ENCODE measurements at places on chromosomes 7 and 10.
A peak's percentile ranks its signal among the peaks of the same experiment; 100 is the strongest.

DNA sequence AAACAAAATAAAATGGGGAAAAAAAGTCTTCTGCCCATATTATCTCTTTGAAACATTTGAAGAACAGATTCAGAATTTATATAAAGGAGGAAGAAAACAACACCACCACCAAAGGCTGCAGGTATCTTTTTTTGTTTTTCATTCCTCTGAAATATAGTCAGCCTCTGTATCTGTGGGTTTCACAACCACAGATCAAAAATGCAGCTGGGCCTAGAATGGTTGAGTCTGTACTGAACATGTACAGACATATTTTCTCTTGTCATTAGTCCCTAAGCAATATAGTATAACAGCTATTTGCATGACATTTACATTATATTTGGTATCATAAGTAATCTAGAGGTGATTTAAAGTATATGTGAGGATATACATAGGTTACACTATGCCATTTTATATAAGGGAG is 559.7 kb upstream of the LRRN3 start:
- DNase-seq = no peak

GRCh38 chr7:44754802-44755697 is 6.4 kb downstream of the ZMIZ2 start:
- DNase-seq = no peak

GRCh38 chr10:85967594-85967993 is 399.0 kb downstream of the GRID1 start:
- no peak for DNase-seq

DNA sequence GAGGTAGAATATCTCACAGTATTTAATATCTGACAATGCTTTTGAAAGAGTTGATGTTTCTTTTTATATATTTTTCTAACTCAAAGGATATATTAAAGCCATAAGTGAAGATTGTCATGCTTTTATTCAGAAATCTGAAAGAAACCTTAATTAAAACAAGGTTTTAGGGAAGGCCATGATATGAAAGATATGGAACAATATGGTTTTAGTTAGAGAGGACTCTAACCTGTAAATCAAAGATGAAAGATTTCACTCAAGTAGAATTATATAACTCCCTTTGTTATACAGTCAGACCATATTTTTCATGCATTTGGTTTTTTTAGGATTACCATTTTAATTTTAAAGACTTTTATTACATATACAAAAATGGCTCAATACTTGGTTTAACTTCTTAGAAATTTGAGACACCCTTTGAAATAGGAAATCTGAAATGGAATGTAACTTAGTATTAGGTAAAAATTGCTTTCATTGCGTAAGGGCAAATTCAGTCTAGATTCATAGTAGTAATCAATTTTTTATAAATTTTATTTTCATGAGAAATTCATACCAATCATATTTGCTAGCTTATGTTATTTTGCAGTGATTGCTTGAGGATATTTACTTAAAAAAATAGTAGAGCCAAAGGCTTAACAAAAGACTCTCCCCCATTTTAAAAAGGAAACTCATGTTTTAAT is 119.8 kb downstream of the TWIST1 start:
- DNase-seq = no peak

- DNase-seq = no peak
These were observed 4.3 kb downstream of the TMEM273 start for GRCh38 chr10:49183596-49184542.

- no peak for DNase-seq
These were observed 102.4 kb downstream of the HIPK2 start for GRCh38 chr7:139675127-139676125.

DNA sequence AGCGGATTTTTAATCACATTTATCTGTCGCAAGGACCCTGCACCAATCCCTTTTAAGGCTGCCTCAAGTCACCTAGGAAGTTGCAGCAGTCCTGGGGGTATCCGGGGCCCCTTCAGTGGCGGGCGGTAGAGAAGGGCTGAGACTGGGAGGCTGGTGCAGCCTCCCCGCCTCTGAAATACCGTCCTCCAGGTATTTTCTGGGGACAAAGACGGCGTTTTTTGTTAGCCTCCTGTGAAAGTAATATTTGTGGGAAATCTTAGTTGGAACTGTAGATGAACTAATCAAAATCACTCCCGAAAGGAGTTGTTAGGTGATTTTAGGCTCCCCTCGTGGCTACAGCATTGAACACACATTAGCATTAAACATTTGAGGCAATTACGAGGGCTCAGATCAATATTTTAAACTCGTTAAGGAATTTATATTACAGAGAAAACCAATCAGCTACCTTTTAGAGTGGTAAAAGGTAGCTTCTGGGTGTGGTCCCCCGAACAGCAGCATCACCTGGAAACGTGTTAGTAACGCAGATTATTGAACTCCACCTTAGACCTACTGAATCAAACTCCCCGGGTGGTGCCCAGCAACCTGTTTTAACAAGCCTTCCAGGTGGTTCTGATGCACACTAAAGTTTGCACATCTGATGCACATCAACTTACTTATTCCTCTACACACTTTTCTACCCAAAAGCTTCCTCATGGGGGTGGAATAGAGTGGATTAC is 530 bp upstream of the ANXA7 start:
- no peak for DNase-seq

GRCh38 chr10:58157076-58157766 is 110.5 kb downstream of the IPMK start:
- no peak for DNase-seq

DNA sequence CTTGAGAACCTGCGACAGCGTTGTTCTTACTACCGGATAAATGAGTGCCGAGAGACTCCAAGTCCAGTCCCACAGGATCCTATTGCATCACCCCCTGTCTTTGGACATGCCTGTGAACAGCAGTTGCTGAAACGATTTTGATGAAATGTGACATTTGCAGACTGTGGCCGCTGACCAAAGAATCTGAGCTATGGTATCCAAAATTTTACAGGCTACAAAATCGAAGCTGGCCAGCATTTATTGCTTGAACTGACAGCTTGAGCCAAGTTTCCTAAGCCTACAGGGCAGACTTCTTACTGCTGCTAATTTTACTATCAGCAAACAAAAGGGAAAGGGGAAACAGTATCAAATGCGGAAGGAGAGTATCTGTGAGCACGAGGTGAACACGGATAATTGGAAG is 12.1 kb upstream of the NPVF start:
- DNase-seq = peak; percentile 50

GRCh38 chr7:132162556-132163144 is 413.6 kb downstream of the PLXNA4 start:
- DNase-seq = no peak

DNA sequence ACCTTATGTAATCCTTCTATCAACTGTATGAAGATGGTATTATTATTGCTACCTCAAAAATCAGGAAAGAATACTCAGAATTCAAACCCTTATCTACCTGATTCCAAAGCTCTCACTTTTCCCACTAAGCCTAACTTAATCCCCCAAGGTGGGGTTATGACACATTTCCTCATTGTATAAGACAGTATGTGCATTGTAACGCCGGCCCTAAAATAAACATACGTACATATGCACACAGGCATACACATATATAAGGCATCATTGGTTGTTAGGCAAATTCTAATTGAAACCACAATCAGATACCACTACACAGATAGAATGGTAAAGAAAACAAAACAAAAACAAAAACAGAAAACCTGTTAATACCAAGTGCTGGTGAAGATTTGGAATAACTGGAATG is 556.5 kb downstream of the INHBA start:
- no peak for DNase-seq

DNA sequence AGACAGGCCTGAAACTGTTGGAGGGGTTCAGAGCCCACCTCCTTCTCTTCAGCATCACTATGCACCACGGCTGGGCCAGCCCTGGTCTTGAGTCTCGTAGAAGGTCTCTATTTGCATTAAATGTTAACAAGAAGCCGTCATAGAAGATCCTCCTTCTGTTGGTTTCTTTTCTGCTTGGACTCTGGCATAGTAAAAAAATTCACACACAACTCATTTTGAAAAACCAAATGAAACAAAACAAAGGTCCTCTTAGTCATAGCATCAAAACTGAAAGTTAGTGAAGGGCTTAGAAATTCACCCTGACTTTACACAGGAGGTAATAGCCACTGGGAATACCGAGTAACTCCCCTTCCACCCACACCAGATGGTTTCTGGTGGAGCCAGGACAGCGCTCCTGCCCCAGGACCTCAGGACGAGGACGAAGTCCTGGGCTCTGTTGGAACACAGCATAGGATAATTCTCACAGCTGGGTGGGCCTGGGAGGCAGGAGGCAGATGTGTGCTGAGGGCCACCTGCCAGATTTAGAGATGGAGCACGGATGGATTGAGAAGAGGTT is 248.4 kb upstream of the KLF6 start:
- DNase-seq = no peak

DNA sequence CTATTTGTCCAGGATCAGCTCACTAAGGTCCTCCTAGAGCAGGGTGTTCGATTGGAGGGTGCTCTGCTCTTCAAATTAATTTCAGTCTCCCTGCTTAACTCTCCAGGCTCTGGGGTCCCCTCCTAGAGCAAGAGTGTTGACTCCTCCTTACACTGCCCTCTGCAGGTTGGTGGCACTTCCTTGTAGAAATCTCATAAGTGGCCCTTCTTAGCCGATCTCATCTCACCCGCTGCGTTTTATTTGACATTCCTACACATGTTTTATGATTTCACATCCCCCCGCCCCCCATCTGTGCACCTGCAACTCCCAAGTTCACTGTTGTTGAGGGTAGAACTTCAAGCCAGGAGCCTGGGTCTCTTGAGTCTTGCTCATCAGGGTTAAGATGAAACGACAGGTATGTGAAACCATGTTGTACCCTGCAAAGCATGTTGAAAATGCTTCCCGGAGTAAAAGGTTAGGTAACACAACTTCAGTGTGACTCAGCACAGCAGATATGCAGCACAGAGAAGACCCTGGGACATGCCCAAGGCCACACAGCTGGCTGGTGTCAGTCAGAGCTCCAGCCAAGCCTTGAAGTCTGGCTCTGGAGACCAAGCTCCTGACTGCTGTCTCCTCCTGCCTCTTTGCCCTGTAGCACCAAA is 171.2 kb downstream of the PRKAG2 start:
- peak; percentile 44 for DNase-seq

GRCh38 chr7:35758421-35758820 is 42.4 kb upstream of the SEPTIN7 start:
- DNase-seq = no peak

DNA sequence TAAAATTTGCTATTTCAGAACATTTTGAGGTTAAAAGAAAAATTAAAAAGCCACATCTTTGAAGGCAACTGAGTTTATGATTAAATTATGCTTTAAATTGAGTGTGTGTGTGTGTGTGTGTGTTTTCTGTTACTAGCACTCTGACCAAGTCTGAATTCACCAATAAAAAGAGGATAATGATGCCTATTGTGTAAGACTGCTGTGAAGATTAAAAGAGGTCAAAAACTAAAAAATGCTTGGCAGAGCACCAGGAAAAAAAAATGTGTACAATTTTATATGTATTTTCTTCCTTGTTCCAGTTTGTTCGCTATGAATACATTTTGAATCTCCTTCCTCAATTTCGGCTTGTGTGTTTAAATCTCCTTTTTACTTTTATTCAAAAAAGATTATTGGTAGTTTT is 316.6 kb upstream of the MAGI2 start:
- no peak for DNase-seq

- DNase-seq = no peak
These were observed 402 bp downstream of the MAFK start for GRCh38 chr7:1530946-1531262.

DNA sequence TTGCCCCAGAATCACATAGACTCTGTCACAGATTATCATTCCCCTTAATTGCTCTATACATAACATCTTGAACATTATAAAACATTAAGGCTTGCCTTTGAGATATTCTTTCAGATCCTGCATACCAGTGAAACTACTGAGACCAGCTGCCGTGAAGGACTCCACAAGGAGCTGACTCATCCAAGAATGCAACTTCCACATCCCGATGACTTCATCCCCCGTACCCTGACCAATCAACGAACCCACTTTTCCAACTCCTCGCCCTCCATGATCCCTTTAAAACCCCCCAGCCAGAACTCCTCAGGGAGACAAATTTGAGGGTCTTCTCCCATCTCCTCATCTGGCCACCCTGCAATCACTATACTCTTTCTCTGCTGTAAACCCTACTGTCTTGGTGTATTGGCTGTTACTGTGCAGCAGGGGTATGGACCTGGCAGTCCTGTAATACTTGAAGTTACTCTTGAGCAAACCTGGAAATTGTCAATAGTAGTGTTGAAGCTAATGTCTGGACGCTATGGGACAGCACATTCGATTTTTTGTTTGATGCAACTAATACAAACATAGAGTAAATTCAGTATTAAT is 49.8 kb downstream of the HTR5A start:
- DNase-seq = no peak

DNA sequence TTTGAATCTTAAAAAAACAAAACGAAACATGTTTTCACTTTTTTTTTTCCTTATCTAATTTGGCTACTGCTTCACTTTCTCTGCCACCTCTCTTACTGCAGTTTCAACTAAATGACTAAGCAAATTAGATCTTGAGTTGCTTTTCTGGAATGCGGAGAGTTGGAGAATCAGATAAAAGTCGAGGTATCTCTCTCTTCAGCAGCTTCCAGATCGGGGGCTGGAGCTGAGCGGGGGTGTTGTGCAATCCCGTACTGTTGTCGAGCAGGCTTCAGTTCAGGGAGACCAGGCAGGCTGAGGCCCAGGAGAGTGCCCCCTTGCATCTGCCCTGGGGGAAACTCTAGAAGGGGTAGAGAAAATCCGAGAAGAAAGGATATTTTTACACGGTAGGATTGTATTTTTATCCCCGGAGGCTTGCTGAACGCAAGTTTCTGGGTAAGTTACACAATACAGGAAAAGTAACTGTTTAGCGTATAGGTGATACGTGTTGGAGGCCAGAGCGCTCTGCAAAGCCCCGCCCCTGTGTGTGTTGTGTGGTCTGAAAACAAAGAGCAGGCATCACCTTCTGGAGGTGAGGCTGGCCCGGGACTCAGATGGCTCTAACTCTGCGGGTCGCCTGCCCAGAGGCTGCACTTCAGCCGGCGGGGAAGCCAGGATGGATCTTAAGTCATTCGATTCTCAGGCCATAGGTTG is 116.6 kb downstream of the KLF6 start:
- DNase-seq = peak; percentile 48

- DNase-seq = no peak
These were observed 624.5 kb downstream of the LRMDA start for GRCh38 chr10:76055963-76056362.

- DNase-seq = no peak
These were observed 67.5 kb downstream of the ATXN7L1 start for GRCh38 chr7:105808703-105809590.

GRCh38 chr10:12603766-12604470 is 254.6 kb downstream of the CAMK1D start:
- no peak for DNase-seq

DNA sequence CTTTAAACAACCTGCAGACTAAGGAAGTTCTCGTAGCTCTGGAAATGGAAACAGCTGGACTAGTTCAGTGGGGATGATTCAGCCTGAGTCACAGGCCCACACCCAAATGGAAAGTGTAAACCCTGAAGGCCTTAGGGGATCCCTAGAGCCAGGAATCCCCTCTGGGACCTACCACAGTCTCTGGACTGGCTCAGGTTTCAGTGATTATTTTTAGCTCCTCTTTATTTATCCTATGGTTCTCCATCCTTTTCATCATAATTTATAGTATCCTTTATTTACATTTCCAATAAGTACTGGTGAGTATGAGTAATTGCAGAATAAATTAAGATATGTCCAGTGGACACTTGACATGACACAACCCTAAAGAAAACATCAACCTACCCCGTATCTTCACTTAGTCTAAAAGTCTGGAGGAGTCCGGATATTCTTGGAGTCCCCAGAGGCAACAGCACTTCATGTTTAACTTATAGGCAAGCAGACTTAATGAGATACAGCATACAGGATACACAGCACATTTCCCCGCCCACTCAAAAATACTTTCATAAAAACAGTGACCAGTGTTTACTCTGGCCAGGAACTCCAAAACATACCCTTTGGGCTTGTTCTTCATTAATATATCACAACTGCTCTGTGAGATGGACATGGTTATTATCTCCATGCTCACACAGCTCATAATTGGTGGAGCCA is 28.4 kb upstream of the SEMA3E start:
- peak; percentile 36 for DNase-seq
